ENCODE measurements at places on chromosomes 16 and 17.

- DNase-seq = no peak
Observed at GRCh38 chr16:86818671-86819532, 240.6 kb downstream of the FOXL1 start.

DNA sequence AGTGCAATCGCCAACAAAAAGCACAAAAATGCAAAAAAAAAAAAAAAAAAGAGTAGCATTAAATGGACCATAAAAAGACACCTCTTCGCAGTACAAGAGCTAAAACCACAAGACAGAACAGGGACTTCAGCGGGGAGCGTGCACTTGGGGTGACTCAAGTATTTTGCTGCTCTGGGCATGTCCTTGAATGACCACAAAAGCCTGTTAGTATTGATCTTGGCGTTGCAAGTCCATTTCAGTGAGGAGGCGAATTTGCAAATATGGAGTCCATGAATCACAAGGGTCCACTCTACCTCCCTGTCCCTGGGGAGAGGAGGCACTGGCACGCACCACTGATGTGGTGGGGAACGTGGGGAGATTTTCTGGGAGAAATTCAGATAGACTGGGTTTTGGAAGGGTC, 78.9 kb downstream of the CNGB1 start:
- peak; percentile 38 for DNase-seq

DNA sequence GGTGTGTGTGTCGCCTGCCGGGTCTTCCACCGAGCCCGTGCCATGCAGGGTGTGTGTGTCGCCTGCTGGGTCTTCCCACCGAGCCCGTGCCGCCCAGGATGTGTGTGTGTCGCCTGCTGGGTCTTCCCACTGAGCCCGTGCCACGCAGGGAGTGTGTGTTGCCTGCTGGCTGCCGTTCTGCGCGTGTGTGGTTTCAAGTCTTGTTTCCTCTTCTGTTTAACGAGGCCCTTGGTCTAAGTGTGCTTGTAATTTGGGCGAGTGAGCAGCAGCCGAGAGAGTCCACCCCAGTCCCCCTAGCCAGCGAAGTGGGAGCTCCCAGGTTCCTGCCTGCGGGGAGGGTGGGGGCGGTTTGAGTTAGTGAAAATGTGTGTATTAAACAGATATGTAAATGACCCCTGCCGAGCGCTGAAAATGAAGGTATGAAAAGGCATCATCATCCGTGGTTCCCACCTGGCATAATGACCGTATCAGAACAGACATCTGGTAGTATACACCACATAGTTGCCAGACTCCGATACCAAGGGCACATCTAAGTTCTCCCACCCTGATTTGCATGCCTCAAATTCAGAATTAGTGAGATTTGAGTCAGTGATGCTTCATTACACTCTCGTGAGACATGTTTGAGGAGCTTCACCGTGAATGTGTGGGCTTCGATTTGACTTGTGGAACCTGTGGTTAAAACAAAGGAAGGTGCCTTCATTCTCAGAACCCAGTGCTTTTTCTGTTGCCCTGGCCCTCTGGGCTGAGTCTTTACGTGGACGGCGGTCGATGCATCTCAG, 114.5 kb upstream of the CHMP6 start:
- no peak for DNase-seq

DNA sequence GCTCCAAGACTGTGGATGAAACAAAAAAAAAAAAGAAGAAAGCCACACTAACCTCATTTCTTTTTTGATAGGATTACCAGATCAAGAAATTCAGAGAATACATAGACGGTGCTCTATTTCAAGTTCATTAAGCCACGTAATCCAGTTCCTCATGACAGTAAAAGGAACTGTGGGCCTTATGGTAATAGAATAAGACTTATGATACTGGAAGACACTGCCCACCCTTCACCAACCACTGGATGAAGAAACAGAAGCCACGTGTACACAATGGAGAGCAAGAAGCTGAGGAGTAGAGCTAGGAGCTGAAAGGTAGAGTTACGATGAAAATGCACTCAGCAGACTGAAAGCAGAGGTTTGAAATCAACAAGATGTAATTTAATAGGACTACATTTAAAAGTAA, 11.2 kb downstream of the NCBP3 start:
- no peak for DNase-seq

GRCh38 chr16:73092236-73092781, 44.4 kb upstream of the ZFHX3 start:
- DNase-seq = no peak

GRCh38 chr16:10694830-10695229, at the start of gene TEKT5:
TEKT5 (minus strand) TSS chr16:10694930; CDS start chr16:10694873, 57 bp downstream.
- DNase-seq = no peak

DNA sequence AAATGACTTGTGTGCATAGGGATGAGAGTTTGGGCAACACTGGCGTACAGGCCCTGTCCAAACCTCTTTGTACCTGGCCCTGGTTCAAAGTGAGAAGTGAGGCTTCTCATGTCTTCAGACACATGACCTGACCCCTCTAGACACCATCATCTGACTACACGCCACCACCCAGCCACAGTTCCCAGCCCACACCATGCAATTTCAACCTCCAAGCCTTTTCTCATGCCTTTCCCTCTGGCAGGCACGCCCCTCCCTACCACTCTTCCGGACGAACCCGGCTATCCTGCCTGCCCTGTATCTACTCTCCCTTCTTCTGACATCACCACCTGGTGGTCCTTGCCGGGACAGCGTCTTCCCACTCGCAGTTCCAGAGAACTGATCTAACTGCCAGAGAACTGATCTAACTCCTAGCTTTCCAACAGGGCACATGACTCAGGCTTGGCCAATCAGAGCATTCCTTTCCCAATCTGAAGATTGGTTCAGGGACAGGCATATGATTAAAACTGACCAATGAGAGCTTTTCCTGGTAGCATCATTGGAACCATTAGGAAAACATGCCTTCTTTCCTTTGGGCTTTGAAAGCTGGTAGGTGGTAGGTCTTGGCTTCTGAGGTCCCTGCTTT, 27.1 kb upstream of the IL21R start:
- DNase-seq = peak; percentile 82

- DNase-seq = no peak
Observed at GRCh38 chr16:445566-445965, 20.1 kb downstream of the RAB11FIP3 start.

DNA sequence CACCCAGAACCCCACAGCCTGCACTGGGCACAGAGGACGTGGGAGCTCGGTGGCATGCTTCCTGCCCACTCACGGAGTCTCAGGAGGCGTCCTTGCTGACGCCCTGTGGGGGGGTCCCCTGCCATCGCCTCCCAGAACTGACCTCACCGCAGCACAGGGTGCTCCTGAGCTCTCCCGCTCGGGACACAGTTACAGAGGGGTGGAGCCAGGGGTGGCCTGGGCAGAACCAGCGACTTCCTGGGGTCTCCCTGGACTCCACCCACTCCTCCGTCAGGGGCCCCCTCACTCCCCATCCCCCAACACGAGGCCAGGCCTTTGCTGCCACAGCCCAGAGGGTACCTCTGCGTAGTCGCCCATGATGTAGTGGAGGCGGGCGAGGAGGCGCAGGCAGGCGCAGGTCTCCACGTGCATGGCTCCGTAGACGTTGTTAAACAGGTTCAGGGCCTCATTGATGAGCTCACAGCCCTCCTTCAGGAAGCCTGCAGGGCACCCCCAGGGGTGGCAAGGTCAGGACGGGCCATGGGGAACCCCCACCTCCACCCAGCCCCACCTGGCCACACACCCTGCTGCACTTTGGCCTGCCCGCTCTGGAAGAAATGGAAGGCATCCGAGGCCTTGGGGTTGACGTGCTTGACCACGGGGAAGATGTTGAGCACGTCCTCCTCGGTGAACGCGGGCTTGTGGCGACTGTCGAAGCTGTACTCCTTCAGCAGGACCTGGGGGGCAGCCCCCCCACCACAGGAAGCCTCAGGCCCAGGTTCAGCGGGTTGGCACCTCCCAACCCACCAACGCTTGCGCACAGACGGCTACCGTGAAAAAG, 17.8 kb downstream of the CLUH start:
- peak; percentile 5 for DNase-seq

DNA sequence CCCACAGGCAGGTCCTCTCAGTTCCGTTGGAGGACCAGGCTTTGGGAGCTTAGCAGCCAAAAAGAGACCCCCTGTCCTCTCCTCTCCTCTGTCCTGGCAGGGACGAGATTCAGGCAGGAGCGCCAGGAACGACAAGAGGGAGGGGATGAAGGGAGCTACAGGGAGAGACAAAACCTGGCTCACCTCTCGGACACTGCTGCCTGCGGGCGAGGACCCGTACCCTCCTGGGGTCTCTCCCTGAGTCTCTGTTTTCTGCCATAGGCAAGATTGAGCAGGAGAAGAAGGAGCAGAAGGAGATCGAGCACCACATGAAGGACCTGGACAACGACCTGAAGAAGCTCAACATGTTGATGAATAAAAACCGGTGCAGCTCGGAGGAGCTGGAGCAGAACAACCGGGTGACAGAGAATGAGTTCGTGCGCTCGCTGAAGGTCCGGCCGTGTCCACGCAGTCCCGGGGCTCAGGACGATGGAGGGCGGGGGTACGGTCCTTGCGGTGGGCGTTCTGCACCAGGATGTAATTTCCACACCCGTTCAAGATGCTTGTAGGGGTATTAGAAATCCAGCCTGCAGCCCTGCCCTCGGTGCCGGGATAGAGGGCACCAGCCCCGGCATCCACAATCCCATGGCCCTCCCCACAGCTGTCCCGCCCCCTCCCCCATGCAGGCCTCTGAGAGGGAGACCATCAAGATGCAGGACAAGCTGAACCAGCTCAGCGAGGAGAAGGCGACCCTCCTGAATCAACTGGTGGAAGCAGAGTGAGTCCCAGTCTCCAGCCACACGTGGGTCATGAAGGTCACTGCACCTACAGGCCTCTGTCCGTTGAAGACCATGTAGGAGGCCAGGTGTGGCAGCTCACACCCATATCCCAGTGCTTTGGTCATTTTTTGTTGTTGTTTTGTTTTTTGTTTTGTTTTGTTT, 13.8 kb upstream of the GAA start:
- DNase-seq = no peak

GRCh38 chr16:56877486-56878182, 12.6 kb downstream of the SLC12A3 start:
- no peak for DNase-seq

GRCh38 chr16:4218202-4218601, 23.7 kb downstream of the SRL start:
- no peak for DNase-seq

GRCh38 chr17:78368348-78368747, 8.5 kb upstream of the SOCS3 start:
- no peak for DNase-seq

DNA sequence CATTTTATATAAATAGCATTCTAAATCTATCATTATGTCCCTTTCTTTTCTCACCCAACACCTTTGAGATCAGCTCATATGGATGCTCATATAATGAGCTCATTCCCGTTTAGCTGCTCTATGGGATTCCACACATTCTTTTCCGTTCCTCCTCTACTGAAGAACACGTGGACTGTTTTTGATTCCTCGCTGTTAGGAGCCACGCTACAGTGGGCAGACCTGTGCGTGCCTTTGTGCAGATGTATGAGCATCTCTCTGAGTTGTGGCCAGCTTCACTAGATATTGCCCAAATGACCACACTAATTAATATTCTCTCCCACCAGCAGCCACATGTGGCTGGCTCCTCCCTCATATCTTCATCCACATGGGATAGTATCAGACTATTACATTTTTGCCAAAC, 6.0 kb upstream of the TNFRSF13B start:
- DNase-seq = peak; percentile 74

- DNase-seq = no peak
Observed at GRCh38 chr16:87678618-87679017, 76.3 kb downstream of the JPH3 start.

GRCh38 chr17:47720754-47721533, 12.1 kb upstream of the TBX21 start:
- DNase-seq = peak; percentile 74

DNA sequence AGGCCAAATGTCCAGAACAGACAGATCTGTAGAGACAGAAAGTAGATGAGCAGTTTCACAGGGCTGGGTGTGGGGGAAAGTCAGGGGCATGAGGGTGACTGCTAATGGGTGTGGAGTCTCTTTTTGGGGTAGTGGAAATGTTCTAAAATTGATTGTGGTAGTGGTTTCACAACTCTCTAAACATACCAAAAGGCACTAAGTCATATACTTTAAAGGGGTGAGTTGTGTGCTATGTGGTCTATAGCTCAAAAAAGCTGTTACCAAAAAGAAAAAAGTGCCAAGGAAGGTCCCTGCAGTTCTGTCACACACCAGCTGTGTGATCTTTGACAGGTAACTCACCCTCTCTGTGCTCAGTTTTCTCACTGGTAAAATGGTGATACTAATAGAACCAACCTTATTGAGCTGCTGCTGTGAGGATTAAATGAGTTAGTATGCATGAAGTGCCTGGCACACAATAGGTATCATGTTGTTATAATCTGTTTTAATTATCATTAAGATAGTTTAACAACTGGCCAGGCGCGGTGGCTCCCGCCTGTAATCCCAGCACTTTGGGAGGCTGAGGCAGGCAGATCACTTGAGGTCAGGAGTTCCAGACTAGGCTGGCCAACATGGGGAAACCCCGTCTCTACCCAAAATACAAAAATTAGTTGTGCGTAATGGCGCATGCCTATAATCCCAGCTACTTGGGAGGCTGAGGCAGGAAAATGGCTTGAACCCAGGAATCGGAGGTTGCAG, 10.3 kb downstream of the ITGAX start:
- DNase-seq = peak; percentile 2

DNA sequence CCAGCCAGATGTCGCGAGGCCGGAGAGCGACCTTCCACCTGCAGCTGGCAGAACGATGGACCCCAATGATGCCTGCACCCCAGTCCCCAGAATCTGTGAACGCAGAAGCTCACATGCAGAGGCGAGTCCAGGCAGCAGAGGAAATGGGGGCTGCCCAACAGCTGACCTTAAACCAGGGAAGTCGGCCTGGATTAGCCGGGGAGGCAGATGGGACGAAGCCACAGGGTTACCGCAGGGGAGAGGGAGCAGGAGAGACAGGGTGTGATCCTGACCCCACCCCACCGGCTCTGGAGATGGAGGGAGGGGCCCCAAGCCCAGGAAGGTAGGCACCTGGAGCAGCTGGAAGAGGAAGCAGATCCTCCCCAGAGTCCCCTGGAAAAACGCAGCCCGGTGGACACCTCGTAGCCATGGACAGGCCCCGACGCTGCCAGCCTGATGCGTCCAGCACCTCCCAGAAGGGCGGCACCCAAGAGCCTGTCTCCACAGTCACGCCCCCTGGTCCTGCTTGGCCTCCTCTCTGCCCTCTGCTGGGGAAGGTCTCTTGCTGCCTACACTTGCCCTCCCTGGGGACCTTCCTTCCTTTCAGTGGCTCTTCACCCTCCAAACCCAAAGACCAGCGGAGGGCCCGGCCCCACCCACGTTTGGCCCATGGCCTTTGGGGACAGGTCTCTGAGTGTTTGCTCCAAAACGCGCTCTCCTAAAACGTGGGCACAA, 37.3 kb downstream of the PIEZO1 start:
- DNase-seq = no peak

- DNase-seq = no peak
Observed at GRCh38 chr16:87077750-87078127, 239.5 kb downstream of the C16orf95 start.

- no peak for DNase-seq
Observed at GRCh38 chr17:38434178-38434665, 6.0 kb downstream of the ARHGAP23 start.

All from AG20443 (cell line).